ENCODE measurements at places on chromosomes 2 and 18. TPM values are rescaled to one million over a fixed set of nuclear protein-coding genes. Genes with fewer than 3 reads are reported as not detected.

DNA sequence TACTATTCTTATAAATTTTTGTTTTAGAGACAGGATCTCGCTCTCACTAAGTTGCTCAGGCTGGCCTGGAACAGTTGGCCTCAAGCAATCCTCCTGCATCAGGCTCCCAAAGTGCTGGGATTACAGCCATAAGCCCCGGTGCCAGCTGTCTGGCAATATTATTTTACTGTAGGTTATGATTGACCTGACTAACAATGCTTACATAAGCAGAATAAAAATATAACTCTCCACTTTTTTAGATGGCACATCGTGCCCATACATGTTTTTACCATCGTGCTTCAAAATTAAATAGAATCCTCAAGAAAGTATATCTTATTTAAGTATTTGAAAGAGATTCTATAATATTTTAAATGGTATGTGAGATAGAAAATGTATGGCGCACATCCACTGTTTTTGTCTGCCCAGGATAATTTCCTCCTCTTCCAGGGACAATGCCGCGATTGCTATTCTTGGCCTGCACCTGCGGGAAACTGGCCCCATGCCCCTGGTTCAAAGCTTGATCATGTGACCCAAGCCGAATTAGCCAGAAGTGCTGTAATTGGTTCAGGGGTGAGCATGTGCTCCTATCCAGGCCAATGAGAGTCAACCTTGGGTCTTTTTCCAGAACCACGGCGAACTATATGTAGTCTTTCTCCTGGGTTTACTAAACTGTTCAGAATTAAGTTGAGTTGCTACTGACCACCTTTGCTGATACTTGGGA, 38.3 kb upstream of the GREB1L start:
- no peak for DNase-seq

Gene DHX57
- polyA plus RNA-seq = 13.2 TPM

DNA sequence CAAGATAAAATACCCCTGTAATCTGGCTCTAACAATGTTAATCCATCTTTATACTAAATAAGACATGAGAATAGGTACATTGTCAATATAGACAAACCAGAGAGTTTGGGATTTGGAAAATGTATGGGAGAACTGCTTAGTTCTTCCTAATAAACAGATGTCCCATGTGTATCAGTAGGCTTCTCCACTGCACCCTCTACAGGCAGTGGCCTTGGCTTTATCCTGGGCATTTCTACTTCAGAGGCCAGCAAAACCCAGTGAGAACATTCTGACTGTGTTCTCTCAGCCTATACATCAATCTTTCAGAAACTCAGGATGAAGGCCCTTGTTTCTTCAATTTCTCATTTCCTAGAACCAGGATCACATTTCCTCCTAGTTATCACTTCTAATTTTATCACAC, 1167.5 kb upstream of the ACVR2A start:
- DNase-seq = no peak

Gene HOXD9
- polyA plus RNA-seq = not detected

Gene CDH2
- not detected for polyA plus RNA-seq

Gene PSMD1
- polyA plus RNA-seq = 38.7 TPM

Measured in naive B cell (primary cell).